ENCODE measurements at places on chromosomes 5 and 9. TPM values are rescaled to one million over a fixed set of nuclear protein-coding genes. Genes with fewer than 3 reads are reported as not detected.

The NXNL2 gene
- not detected for total RNA-seq

- ATAC-seq, result no peak
Measured at GRCh38 chr5:61053937-61054336, 108.3 kb downstream of the SMIM15 start.

The FOXD4L3 gene
- total RNA-seq, result not detected

The PRR16 gene
- total RNA-seq, result 0.44 TPM

The PTPN3 gene
- 11.0 TPM for total RNA-seq

DNA sequence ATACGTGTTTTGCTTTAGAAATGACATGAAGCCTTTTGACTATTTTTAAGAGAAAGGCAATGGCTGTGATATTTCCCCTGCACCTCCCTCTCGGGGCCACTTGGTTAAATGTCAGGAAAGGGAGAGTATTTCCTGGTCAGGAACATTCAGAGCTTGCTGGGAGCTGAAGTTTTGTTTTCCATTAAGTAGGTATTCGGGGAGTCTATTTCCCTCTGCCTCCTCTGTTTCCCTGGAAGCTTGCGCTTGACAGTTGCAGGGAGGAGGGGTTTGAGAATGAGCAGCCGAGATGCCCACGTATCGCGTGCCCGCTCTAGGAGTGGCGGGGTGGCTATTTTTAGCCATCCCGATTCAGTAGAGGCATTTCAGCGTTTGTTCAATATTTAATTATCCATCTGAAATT, 6.7 kb downstream of the DAB2IP start:
- no peak for ATAC-seq

DNA sequence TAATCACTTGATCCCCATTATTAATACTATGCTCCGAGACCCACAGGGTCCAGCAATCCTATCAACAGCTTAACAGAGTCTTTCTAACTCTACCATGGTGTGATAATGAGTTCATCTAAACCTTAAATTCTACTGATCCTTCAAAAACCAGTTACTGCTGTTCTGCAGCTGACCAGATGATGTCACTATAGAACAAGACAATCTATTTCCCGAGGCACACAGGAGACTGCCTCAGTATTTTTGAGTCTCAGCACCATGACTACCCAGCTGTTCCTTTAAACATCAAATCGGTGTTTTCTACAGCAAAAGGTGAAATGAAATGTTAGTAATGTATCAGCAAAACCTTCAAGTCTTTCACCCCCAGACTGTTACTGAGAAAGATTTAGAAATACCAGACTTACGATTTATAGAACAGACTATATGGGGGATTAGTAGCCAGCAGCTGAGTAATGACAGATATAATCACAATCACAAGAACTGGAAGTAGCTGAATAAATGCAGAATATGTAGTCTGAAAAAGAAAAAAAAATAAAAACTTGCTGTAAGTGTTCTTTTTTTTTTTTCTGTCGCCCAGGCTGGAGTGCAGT, 16.9 kb downstream of the DNAJC18 start:
- ATAC-seq, result peak; percentile 81

DNA sequence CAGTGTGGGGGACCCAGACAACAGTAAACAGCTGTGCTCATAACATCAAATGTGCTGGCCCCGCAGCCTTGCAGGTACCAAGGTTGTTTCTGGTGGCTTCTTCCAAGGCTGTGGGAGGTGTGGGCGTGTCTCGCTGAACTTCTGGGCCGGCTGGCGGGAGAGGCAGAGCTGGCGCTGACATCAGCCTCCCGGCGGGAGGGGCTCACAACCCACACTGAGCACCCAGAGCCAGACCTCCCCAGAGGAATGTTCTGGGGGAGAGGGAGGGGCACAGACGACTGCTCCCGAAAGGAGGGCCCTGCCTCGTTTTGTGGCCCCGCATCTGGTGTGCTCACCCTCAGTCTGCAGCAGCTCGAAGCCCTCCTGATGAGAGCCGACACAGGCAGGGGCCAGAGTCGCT, 6.9 kb upstream of the SLC12A7 start:
- ATAC-seq, result no peak

The NUDCD2 gene
- total RNA-seq, result 27.7 TPM

The CDO1 gene
- 0.20 TPM for total RNA-seq

DNA sequence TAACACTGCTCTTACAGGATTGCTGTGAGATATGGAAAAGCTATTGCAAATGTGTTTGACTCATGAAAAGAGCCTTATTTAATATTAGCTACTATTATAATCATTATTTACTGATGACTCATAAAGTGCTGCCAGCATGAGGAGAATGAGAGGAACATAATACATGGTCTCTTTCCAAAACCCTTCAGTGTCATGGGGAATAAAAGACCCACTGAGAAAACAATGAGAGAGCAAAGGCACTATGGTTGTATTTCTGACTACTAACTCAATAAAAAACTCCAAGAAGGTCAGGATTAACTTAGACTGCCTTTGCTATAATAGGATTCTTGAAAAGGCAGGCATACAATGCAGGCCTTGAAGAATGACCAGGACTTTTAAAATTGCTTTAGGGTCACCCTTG, 633.5 kb downstream of the DTWD2 start:
- ATAC-seq, result no peak

DNA sequence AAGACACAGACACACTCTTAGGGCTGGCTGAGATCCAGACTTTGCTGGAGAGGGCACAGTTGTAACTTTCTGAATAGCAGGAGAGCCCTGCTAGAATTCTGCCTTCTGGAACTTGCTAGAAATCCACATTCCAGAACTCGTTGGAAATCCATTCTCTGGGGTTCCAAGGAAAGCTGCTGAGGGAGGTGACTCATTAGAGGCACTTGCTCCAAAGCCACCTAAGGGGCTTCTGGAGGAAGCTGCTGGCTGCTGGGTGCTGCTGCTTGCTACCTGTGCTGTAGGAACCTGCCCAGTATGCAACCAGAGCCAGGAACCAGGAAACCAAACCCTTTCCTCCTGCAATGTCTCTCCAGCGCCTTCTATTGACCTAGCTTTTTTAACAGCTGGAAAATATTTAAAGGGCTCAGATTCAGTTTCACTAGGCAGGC, 4.1 kb upstream of the TLE4 start:
- ATAC-seq, result no peak

Measured in esophagus mucosa (tissue), 1 donor.